Thoracic aorta (tissue), 2 donors: ENCODE measurements at places on chromosomes 4 and X.

DNA sequence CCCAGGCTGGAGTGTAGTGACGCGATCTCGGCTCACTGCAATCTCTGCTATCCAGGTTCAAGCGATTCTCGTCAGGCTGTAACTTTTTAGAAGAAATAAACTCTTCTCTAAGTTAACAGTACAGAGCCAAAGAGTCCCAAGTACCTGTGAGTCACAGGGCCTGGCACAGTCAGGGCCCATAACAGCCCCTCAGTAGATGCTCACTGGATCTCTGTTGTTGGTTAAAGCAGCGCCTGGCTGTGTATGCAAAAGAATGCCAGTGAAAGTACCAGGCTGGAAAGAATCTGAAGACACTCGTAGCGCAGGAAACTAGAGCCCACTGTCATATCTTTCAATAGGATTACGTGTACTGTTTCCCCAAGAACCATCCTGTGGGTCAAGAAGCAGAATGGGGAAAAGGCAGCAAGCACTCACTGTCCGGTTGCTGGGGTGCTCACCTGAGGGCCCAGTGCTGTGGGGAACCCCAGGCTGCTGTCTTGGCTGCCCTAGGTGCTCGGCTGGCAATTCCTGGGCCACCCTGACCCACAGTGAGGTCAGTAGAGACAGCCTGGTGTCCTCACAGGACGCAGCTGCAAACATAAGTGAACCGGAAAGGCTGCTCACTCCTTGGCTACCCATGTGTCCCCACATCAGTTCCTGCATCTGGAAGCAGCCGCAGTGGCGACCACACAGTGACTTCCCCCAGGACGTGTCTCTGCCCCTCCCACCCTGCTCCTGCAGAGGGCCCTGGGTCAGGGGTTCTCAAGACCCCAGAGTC lies 3.1 kb upstream of the SLBP start:
- no peak for DNase-seq

DNA sequence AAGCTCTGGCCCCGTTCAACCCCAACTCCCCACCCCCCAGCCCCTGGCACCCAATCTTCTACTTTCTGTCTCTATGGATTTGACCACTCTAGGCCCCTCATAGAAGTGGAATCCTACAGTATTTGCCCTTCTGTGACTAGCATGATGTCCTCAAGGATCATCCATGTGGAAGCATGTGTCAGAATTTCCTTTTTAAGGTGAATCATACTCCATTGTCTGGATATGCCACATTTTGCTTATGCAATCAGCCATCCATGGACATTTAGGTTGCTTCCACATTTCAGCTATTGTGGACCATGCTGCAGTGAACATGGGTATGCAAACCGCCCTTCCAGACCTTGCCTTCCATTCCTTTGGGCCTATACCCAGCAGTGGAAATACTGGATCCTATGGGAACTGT lies 15.5 kb downstream of the CCNQ start:
- no peak for DNase-seq

- DNase-seq: no peak
Observed at GRCh38 chrX:119604766-119605463, 1.3 kb downstream of the NKRF start.

GRCh38 chrX:76172325-76172893 lies 453 bp upstream of the PBDC1 start:
- no peak for DNase-seq

- DNase-seq: no peak
Observed at GRCh38 chrX:41167888-41168287, 82.6 kb downstream of the USP9X start.

DNA sequence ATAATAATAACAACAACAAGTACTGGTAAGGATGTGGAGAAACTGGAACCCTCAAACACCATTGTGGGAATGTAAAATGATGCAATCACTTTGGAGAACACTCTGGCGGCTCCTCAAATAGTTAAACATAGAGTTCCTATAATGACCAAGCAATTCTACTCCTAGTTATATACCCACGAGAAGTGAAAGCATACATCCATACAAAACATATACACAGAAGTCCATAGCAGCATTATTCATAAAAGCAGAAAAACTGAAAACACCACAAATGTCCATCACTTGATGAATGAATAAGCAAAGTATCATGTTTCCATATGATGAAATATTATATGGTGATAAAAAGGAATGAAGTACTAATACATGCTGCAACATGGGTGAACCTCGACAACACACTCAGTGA lies 116.7 kb downstream of the AMELX start:
- DNase-seq: no peak

GRCh38 chrX:12890467-12890866 lies 16.0 kb upstream of the TLR8 start:
- no peak for DNase-seq

- DNase-seq: no peak
Observed at GRCh38 chrX:110418316-110419235, 59.9 kb downstream of the RTL9 start.
